ENCODE measurements at places on chromosomes 12 and 14.

- no peak for DNase-seq
Observed at GRCh38 chr12:130141105-130141504, 21.2 kb upstream of the FZD10 start.

- DNase-seq = no peak
Observed at GRCh38 chr12:121590476-121591143, 9.8 kb upstream of the KDM2B start.

- no peak for DNase-seq
Observed at GRCh38 chr14:96383445-96383844, 8.5 kb upstream of the AK7 start.

DNA sequence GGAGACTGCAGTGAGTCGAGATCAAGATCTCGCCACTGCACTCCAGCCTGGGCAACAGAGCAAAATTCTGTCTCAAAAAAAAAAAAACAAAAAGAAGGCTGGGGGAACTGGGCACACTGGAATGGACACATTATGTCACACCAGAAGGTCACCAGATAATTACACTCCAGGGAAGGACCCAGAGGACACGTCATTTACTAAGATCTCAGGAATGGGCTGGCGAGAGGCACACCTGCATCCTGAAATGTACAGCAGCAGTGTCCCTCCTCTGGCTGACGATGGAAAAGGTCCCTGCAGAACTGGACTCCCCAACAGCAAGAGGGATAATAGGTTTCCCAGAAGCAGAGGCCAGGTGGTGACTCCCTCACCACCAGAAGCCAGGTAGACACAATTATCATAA, 243.5 kb downstream of the BCL11B start:
- no peak for DNase-seq

GRCh38 chr14:98954349-98955000, 317.5 kb downstream of the BCL11B start:
- no peak for DNase-seq

GRCh38 chr12:108091679-108092051, 37.4 kb upstream of the WSCD2 start:
- no peak for DNase-seq

GRCh38 chr14:47235619-47236018, 439.8 kb downstream of the MDGA2 start:
- no peak for DNase-seq

- no peak for DNase-seq
Observed at GRCh38 chr14:106883218-106883692, 1356.9 kb downstream of the TMEM121 start.

DNA sequence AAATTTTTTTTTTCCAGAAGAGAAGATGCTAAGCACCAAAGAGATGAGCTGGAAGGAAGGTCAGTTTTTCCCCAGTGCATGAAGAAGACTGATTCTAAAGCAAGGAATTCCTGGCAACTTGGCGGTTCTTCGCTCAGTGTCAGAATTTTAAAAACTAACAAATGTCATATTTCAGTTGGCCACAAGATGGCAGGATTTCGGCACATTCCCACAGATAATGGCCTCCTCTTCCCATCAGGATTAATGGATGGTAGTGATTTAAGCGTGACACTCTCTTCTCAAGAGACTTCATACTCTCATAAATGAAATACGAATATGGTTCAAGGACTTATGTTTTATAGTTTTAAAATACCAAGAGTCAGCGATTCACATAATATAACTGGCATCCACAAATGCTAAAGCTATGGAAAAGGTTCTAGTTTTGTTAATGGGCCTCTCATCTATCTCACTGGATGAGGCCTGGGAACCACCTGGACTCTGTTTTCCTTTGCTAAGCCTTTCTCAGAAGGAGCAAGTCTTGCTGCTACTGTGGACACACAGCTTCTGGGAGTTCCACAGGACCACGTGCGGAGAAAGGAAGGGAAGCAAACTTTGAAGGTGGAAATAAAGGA, 46.1 kb upstream of the PTPRO start:
- DNase-seq = peak; percentile 26
